Thoracic aorta (tissue), 2 donors: ENCODE measurements at places on chromosomes 5 and 9.

- no peak for DNase-seq
These were observed 32.3 kb upstream of the LPCAT1 start for GRCh38 chr5:1555808-1556731.

DNA sequence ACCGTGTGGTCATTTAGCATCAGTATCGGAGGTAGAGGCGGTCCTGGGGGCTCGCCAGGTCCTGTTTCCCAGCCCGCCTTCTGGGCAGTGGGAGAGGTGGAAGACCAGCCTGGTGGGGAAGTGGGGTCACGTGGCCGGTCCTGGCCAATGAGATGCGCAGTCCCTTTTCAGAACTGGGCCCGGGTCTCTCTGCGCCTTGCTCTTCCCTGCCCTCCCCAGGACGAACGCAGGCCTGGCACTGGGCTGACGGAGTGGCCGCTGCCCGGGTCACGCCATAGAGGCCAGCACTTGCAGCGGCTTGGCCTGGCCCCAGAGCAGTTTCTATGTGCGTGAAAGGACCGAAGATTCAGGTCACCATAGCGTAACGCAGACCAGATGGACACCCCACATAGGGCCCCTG lies 97.6 kb downstream of the OLFM1 start:
- no peak for DNase-seq

- no peak for DNase-seq
These were observed 21.2 kb downstream of the ITK start for GRCh38 chr5:157201857-157202256.

- DNase-seq: no peak
These were observed 66.2 kb downstream of the ARHGEF28 start for GRCh38 chr5:73692166-73692640.

- no peak for DNase-seq
These were observed 3.6 kb downstream of the F12 start for GRCh38 chr5:177405805-177406204.
